ENCODE measurements at places on chromosomes 4 and X. TPM values are rescaled to one million over a fixed set of nuclear protein-coding genes. Genes with fewer than 3 reads are reported as not detected.

Gene CCDC149
- 13.5 TPM for total RNA-seq

Gene WWC2
- total RNA-seq, result 26.8 TPM

Gene GRXCR1
- total RNA-seq, result not detected

Gene MAGEB10
- total RNA-seq, result not detected

Gene TIGD4
- total RNA-seq, result 0.50 TPM

Gene LEF1
- total RNA-seq, result 0.33 TPM

Gene BEX2
- 2.1 TPM for total RNA-seq

Gene HAND2
- total RNA-seq, result 22.7 TPM

Gene UGT2B17
- not detected for total RNA-seq

Gene CPZ
- total RNA-seq, result 0.66 TPM

Gene REST
- total RNA-seq, result 34.0 TPM

Gene NPY5R
- not detected for total RNA-seq

Gene SPANXN4
- not detected for total RNA-seq

All from uterine smooth muscle cell (primary cell).